ENCODE measurements at places on chromosomes 1 and 21.

- DNase-seq, result no peak
These were observed 58.3 kb downstream of the EDEM3 start for GRCh38 chr1:184696403-184696802.

DNA sequence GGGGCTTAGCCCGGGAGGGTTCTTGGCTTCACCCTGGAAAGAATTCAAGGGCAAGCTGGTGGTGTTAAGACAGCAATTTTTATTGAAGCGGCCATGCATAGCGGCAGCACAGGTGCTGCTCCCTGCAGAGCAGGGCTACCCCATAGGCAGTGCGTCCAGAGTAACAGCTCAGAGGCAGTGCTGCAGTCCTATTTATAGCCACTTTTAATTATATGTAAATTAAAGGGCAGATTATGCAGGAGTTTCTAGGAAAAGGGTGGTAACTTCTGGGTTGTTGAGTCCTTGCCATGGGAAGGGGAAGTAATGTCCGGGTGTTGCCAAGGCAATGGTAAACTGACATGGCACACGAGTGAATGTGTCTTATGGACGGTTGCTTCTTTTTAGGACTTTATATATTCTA, 57.0 kb downstream of the VPS26C start:
- no peak for DNase-seq

- DNase-seq, result no peak
These were observed 407.8 kb upstream of the DAB1 start for GRCh38 chr1:57831624-57832023.

DNA sequence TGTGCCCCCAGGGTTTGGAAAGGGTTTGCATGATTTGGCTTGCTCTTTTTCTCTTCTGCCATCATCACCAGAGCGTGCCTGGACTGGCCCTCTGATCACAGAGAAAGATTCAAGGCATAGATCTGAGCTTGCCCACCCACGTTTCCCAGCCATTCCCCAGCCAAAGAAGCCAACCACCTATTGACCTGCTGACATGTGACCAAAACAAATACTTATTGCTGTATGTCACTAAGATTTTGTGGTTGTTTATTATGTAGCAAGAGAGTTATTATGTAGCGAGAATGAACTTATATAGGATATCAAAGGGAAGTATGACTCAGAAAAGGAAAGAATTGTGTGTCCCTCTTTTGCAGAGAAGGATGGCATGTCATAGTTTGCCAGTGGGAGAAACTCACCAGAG, 59.9 kb downstream of the UBE2U start:
- no peak for DNase-seq

GRCh38 chr1:167401260-167401873, 117.0 kb downstream of the CD247 start:
- peak; percentile 79 for DNase-seq

DNA sequence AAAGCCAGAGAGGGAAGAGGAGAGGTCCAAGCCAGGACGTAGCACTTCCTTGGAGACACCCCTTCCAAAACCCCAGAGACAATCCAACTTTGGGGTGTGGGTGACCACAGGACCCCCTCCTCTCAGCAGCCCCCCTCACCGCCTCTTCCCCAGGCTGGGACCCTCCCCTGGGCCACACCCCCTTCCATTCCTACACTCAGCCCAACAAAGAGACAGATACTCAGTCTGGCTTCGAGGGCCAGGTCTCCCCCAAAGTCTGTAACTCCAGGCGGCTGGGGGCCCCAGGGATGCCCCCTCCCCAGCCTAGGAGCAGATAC, 1.4 kb downstream of the MEX3A start:
- DNase-seq, result no peak

GRCh38 chr1:217090060-217090911, 367.1 kb upstream of the ESRRG start:
- DNase-seq, result no peak

- no peak for DNase-seq
These were observed 2.6 kb upstream of the THEMIS2 start for GRCh38 chr1:27869719-27870085.

GRCh38 chr1:152582647-152583046, 2.3 kb upstream of the LCE3D start:
- DNase-seq, result no peak

DNA sequence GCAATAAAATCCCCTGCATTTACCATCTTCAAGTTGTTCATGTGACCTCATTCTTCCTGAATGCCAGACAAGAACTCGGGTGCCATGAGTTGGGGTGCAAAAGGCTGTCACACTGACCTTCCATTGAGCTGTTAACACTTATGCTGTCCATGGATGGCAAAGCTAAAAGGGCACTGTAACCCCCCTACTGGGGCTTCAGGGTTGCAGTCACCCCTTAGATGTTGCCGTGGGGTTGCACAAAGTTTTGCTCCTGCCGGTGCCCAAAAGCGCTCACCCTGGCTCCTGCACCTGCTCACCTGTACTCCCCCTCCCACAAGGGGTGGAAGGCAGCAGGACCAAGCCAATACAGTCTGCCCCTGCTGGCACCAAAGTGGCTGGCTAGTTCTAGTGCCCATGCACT, 208.2 kb downstream of the RHOU start:
- no peak for DNase-seq

DNA sequence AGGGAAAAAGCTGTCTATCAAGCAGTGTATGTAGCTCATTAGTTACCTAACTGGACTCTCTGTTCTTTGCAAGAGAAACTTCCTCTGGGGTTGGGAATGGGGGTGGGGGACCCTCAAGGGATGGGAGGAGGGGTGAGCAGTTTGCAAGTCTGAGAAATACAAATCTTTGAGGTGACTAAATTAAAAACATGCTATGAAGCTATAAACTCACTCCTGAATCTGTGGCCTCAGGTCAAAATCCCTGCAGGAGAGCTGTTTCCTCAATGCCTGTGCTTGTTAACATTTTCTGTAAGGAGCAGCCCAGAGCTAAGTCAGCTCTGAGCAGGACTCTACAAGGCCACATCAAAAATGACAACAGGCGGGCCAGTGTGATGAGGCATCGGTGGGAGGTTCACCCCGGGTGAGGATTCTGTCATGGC, 32.8 kb upstream of the PTPRC start:
- DNase-seq, result no peak

GRCh38 chr21:42079939-42080787, 9.0 kb downstream of the UMODL1 start:
- DNase-seq, result no peak

- no peak for DNase-seq
These were observed 4.4 kb downstream of the B4GALT3 start for GRCh38 chr1:161172776-161173376.

DNA sequence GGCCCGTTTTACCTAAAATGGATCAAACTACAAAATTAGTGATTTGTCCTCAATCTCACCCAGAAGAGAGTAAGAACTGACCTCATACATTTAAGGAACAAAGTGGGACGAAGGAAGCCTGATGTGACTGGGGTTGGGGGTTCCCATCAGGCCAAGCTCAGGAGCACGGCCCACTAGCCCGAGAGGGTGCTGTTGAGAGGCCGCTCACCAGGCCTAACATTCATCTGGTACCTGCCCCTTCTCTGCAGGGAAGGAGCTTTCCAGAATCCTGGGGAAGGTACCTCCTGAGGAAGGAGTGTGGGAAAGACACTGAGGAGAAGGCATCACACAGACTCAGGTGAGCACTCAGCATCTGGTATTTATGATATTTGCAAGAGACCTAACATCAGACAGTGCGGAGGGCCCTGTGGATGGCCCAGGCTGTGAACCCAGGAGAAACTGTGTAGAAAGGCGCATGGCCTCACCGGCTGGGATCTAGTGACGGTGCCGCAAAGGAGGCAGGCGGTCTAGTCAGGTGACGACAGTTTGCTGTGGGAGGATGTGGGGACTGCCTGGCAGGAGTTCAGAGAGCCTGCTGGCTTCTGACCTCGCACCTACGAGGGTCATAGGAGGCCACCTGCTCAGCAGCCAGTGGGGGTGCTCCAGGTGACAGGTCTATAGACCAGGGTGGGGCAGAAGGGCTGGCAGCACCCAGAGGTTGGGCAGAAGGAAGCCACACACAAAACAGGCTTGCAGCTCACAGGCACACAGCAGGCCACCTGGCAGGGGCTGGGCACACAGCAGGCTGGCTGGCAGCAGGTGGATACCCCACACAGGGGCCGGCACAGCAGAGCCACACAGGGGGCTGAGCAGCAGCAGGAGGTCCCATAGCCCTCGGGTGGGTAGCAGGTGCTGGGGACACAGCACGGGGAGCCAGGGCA, 543 bp downstream of the KRTAP12-4 start:
- DNase-seq, result peak; percentile 75

DNA sequence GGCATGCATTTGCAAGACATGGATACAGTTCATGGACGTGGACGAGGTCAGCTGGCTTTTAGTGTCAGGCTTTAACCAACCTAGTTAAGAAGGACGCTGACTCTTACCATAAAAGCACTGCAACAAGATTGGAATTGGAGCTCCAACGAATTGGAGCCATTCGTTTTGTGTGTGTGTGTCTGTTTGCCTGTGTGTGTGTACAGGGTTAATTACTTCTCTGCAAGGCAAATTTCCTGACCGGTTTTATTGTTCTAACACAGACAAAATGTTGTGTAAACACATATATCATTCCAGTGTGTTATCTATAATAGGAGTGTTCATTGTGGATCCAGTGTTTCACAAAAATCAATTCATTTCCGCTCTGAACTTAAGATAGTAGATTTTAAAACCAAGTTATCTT, 7.9 kb downstream of the ITSN1 start:
- no peak for DNase-seq

- no peak for DNase-seq
These were observed 33.4 kb downstream of the IFI44 start for GRCh38 chr1:78683079-78683478.

GRCh38 chr21:27817074-27817473, 850.2 kb upstream of the ADAMTS5 start:
- no peak for DNase-seq

DNA sequence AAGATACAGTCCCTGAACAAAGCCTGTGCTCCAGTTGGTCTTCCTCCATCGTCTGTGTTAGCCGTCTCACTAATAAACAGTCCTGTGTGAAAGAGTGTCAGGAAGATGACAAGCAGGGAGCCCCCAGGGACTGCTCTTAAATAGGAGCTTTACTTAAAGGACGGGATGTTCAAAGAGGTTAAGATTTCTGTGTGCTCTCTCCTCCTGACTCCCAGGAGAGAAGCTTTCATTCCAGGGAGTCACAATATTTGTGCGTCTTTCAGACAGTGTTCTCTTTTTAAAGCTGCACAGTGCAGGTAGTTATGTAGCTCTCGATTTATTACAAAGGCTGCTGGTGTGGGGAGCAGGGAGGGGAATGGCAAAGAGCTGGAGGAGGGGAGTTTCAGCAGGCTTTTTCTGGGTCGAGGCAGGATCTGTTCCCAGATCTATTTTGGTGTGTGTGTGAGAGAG, 43.5 kb downstream of the STYXL2 start:
- no peak for DNase-seq

DNA sequence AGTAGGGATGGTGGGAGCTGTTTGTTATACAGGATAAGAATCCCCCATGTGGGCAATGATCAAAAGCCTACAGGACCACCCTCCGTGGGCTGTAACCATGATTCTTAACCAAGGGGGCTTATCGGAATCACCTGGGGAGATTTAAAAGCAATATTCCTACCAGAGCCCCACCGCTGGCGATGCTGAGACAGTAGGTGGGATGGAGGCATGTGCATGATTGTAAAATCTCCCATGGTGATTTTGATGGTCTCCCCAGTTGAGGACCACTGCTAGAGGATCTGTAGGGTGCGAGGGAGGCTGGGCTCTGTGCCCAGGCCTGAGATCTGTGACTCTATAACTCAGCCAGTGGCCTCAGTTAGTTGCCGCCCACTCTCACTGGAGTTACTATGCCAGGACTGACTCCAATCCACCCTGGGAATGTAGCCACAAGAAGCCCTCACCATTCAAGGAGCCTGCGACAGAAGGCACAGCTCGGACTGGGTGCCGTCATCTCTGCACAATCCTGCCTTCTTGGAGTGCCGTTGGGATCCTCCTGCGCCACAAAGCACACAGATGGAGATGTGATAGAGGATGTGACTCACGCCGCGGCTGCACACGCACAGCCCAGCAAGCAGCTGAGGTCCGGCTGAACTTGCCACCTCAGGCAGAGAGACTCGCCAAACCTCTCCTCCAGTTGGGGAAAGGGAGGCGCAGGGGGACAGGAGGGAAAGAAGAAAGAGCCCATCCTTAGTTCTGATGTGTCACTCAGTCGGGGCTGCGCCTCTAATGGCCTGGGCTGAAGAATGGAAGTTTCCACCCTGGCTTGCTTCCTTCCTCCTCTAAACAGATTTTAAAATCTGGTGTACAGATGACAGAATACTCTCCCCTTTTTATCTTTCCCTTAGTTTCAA, 26.5 kb downstream of the AKNAD1 start:
- DNase-seq, result no peak

DNA sequence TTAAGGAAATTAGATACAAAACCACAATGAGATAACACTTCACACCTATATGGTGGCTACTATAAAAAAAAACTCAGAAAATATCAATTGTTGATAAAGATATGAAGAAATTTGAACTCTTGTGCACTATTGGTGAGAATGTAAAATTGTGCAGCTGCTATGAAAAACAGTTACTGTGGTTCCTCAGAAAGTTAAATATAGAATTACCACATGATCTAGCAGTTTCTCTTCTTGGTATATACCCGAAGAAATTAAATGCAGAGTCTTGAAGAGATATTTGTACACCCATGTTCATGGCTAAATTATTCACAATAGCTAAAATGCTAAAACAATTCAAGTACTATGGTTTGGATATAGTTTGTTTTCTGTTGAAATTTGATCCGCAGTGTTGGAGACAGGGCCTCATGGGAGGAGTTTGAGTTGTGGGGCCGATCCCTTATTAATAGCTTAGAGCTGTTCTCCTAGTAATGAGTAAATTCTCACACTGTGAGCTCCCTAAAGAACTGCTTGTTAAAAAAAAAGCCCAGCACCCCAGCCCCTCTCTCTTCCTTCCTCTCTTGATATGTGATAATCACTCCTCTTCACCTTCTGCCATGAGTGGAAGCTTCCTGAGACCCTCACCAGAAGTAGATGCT, 1412.1 kb downstream of the PLA2G4A start:
- no peak for DNase-seq

GRCh38 chr1:10714337-10715114, 81.9 kb downstream of the CASZ1 start:
- DNase-seq, result no peak

GRCh38 chr1:162661336-162661735, 29.1 kb downstream of the DDR2 start:
- DNase-seq, result no peak

- DNase-seq, result no peak
These were observed 136.2 kb downstream of the ZBTB18 start for GRCh38 chr1:244187310-244187709.

DNA sequence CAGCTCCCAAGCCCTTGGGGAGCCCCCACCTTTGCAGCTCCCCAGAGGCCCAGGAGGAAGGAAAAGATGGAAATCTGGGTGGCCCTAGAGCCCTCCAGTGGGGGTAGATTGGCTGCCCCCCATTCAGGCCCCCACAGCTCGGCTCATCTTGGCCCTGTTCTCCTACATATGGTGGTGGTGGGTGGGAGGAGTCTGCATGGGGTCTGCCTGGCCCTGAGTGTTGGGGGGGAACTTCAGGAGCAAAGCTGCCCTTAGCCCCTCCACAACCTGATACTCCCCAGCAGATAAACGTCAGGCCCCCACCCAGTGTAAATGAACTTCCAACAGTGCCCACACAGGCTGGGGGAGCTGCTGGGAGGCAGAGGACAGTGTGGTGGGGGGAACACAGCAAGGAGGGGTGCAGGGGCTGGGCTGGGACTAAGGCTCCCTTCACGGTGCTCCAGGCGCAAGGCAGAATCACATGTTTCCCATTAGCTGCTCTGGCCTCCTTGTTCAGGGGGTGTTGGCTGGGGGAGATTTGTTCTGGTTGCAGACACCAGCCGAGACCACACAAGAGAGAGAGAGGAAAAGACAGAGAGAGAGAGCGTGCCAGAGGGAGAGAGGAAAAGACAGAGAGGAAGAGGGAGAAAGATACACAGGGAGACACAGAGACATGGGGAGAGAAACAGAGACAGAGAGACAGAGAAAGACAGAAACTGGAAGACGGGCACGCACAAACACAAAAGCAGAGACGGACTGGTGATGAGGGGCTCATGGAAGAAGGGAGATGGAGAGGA, 42.6 kb downstream of the AHDC1 start:
- DNase-seq, result no peak

Measured in activated effector memory CD4-positive, alpha-beta T cell treated with anti-CD3 and anti-CD28 coated beads, Interleukin-2, amount 50 U/mL, for 16 hours (primary cell).